ENCODE measurements at places on chromosomes 16 and 17.

DNA sequence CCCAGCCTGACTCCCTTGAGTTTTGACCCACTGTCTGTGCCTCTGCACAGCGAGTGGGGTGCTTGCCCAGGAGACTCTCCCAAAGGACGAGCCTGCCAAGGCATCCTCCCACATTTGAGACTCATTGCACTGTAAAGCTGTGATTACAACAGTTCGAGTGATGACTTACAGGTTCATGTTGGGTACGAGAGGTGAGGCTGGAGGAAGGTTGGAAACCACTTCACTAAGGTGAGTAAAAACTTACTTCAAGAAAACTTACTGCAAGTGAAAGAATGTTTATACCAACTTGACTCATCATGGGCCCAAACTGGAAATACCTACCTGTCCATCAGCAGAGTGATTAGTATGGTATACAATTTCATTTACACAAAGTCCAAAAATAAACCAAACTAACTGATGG lies 360.1 kb upstream of the CDH11 start:
- no peak for DNase-seq

GRCh38 chr17:80619535-80620235 lies 75.0 kb downstream of the RPTOR start:
- no peak for DNase-seq

DNA sequence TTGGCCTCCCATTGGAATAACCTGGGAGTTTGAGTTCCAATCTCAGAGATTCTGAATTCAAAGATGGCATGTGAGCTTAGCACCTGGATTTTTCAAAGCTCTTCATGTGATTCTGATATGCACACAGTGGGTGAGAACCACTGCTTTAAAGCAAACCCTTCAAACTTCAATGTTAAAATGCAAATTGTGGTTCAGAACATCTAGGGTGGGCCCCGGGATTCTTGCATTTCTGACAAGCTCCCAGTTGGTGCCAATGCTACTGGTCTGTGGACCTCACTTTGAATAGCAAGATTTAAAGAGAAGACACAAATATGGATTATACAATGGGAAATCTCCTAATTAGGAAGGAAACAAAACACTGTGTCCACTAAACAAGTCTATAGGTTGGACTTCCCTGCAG lies 43.8 kb upstream of the GPRC5B start:
- DNase-seq, result no peak

- no peak for DNase-seq
These were observed 23.3 kb downstream of the WIPI1 start for GRCh38 chr17:68433911-68434508.

DNA sequence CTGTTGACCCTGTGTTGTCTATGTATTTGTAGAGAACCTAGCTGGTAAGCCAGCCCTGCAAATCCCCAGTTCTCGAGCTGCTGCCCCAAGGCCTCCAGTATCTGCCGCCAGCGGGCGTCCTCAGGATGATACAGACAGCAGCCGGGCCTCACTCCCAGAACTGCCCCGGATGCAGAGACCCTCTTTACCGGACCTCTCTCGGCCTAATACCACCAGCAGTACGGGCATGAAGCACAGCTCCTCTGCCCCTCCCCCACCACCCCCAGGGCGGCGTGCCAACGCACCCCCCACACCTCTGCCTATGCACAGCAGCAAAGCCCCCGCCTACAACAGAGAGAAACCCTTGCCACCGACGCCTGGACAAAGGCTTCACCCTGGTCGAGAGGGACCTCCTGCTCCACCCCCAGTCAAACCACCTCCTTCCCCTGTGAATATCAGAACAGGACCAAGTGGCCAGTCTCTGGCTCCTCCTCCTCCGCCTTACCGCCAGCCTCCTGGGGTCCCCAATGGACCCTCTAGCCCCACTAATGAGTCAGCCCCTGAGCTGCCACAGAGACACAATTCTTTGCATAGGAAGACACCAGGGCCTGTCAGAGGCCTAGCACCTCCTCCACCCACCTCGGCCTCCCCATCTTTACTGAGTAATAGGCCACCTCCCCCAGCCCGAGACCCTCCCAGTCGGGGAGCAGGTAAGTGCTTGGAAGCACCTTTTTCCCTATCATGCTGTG lies 23.1 kb upstream of the CDC6 start:
- DNase-seq, result no peak

- no peak for DNase-seq
These were observed 12.1 kb downstream of the ZZEF1 start for GRCh38 chr17:4130715-4131114.

- no peak for DNase-seq
These were observed 31.1 kb downstream of the DDX19A start for GRCh38 chr16:70377782-70378181.

DNA sequence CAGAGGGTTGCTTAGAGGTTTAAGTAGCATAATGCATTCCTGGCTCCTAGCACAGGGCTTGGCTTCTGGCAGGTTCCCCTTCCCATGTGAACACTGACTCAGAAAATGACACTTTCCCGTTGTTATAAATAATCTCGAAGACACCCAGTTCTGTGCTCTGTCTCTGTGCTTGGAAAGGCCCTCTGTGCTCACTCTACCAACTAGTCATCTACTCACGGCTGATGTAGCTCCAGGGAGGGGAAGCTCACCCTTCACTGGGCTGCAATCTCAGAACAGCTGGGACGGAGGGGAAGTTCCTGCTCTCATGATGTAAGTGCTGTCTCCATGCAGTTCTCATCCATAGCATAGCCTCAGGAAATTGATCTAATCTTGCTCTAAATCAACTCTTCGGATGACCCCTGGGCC lies 230.5 kb upstream of the ASIC2 start:
- no peak for DNase-seq

GRCh38 chr17:75048249-75048878 lies 1.3 kb downstream of the KCTD2 start:
- DNase-seq, result no peak

DNA sequence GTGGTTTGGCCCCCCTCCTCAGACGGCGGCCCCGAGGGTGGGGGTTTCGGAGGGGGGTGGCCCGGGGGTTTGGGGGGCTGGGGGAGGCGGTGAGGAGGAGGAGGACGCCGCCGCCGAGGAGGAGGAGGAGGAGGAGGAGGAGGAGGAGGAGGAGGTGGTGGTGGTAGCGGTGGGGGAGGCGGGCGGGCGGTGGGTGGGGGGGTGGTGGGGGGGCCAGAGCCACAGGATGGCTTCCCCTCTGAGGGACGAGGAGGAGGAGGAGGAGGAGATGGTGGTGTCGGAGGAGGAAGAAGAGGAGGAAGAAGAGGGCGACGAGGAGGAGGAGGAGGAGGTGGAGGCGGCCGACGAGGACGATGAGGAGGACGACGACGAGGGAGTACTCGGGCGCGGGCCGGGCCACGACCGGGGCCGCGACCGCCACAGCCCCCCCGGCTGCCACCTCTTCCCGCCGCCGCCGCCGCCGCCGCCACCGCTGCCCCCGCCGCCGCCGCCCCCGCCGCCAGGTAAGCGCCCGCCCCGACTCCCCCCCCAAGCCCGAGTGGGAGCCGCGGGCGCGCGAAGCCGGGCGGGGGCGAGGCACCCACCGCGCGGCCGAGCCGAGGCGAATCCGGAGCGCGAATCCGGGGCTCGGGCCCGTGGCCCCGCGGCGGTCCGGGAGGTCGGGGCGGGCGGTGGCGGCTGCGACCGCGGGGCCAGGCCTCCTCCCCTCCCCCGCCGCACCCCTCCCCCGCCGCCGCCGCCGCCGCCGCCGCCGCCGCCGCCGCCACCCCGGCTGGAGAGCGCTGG lies 3.8 kb upstream of the CHD3 start:
- no peak for DNase-seq

GRCh38 chr17:40679523-40679907 lies 14.5 kb upstream of the KRT222 start:
- no peak for DNase-seq

DNA sequence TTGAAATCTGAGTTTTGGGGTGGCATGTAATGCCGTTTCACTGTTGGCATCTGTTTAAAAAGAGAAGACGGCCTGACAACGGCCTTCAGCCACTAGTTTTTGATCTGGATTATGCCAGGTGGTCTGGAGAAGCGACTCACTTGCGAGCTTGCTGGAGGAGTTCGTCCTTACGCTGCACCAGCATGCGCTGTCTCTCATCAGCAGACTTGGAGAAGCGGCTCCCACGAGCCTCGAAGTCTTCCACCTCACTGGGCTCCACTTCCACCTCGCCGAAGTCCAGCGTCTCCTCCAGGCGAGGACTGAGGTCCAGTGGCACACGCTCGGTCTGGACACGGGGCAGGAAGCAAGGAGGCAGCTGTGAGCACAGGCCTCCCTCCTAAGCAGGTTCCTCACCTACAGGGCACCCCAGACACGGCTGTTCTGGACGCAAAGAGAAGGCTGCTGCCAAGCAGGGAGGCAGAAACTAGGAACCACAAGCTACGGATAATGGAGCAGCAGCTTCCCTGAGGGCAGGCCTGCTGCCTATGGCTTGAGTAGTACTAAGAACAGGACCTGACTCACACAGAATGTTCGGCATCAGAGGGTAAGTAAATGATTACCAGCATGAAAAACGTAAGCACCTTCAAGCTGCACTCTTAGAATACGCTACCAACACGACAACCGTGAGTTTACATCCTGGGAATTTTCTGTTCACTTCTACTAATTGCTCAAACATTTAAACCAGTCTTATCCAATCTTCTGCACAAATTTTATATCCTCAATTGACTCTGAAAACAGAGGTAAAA lies 61.4 kb downstream of the AMFR start:
- no peak for DNase-seq

DNA sequence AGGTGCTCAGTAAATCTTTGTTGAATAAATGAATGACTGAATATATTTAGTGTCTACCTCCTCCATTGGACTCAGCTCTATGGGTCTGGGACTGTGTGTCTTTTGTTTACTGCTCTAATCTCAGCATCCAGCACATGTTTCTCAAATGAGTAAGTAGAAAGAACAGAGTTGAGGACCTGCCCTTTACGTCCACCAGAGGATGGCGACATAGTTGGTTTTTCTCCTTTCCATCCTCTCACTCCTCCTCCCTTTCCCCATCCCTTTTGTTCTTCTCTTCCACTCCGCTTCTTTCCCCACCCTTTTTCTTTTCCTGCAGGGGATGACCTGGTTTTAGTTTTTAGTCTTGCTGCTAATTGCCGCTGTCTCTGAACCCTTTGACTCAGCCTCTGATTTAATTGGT lies 12.1 kb upstream of the CHP2 start:
- no peak for DNase-seq

GRCh38 chr16:78576941-78577340 lies 477.5 kb downstream of the WWOX start:
- DNase-seq, result no peak

GRCh38 chr16:24347556-24347955 lies 91.4 kb downstream of the CACNG3 start:
- DNase-seq, result no peak

DNA sequence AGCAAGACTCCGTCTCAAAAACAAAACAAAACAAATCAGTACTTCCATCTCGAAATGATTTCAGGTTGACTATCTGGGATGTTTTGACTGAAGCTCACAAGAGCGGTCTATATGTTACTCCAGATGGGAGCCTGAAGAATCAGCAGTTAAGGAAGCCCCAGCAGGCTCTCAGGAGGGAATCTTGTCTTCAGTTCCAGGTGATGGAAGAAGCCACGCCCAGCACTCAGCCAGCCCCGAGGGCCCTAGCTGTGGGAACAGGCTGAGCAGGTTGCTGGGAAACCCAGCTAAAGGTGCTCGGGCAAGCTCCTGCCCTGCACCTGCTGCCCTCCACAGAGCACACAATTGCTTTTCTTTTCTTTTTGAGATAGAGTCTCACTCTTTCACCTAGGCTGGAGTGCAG lies 32.4 kb downstream of the WIPI1 start:
- DNase-seq, result no peak

DNA sequence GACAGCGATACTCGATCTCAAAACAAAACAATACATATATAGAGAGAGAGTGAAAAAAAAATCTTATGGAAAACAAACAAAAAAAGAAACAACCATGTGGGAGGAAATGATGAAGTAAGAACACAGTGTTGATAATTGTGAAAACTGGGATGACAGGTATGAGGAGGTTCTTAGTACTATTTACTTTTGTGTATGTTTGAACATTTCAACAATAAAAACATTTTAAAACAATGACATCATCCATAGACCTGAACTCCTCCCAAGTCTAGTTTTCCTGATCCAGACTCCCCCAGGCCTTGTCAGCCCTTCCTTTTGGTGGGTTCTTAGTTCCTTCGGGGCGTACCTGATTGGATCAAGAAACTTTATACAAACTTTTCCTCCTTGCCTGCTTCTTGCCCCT lies 51.7 kb downstream of the CCDC42 start:
- DNase-seq, result no peak

GRCh38 chr16:67396159-67397035 lies 3.1 kb upstream of the TPPP3 start:
- DNase-seq, result no peak

Measured in activated naive CD4-positive, alpha-beta T cell (primary cell).